ENCODE measurements at places on chromosomes 5 and 9. TPM values are rescaled to one million over a fixed set of nuclear protein-coding genes. Genes with fewer than 3 reads are reported as not detected.

The KIF24 gene
- 0.63 TPM for total RNA-seq

The PRDM9 gene
- total RNA-seq = not detected

The SLC1A3 gene
- total RNA-seq = 1.7 TPM

The IRX4 gene
- total RNA-seq = not detected

The LIFR gene
- total RNA-seq = 19.5 TPM

The SLC45A2 gene
- under 0.01 TPM for total RNA-seq

The TLR4 gene
- total RNA-seq = 2.2 TPM

The GPRIN1 gene
- total RNA-seq = 3.2 TPM

The EPB41L4B gene
- 0.26 TPM for total RNA-seq

Measured in bronchial smooth muscle cell (primary cell).